Stimulated activated CD4-positive, alpha-beta T cell treated with anti-CD3 and anti-CD28 coated beads, Interleukin-4, amount 100 ng/mL, for 24 hours (primary cell): ENCODE measurements at places on chromosomes 5 and 9.

DNA sequence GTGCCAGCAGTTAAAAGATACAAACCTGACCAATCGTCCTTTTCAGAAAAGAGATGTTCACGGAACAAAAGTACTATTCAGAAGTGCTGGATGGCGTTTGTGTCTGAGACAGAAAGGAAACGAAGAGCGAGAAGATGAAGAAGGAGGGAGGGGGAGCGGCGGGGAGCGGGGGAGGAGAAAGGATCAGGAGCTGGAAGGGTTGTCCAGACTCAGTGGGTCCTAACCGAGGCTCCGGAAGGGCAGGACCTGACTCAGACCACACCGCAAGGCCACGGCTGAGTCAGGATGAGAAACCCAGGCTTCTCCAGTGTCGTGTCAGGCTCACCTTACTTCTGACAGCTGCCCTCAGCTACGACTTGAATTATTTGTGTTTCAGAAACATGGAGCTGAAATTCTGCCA is 46.2 kb downstream of the PAX5 start:
- DNase-seq = no peak

DNA sequence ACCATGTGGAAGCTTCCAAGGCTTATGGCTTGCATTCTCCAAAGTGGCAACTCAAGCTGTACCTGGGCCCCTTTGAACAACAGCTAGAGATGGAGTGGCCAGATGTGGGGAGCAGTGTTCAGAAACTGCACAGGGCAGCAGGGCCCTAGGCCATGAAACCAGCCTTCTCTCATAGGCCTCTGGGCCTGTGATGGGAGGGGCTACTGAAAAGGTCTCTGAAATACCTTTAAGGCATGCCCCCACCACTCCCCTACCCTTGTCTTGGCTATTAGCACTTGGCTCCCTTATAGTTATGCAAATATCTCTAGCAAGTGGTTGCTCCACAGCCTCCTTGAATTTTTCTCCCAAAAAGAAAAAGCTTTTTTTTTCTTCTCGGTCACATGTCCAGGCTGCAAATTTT is 1014.6 kb downstream of the DTWD2 start:
- no peak for DNase-seq

DNA sequence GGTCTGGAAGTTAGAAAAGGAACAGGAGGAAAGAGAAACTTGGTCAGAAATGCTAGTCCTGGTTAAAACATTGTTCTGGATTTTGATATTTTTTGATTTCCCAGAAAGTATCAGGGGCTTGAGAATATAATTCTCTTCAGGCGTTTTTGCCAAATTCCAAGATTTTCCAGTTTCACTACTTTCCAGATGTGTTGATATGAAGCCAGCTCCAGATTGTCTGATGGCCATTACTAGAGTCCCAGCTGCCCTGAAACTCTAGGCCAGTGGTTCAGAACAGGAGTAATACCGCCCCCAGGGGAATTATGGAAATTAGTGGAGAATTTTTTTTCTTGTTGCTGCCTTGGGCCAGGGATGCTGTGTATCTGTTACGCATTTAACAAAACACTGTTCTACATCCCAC is 88.6 kb downstream of the KCNN2 start:
- no peak for DNase-seq

DNA sequence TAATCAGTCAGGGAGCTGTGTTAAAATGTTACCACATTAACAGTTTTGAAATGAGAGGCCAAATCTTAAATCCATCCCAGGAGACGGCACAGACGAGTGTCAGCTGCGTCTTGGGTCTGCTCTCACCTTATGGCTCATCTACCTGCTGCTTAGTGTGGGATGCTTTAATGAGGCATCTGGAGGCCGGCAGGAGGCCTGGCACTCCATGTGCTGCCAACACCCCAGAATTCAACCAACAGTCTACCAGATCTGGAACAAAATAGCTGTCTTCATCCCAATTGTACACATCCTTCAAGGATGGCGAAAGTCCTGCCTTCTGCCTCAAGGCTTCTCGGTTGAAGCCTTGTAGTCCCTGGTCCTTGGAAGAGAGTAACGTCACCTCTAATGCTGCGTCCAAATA is 12.0 kb downstream of the PRKACG start:
- no peak for DNase-seq

DNA sequence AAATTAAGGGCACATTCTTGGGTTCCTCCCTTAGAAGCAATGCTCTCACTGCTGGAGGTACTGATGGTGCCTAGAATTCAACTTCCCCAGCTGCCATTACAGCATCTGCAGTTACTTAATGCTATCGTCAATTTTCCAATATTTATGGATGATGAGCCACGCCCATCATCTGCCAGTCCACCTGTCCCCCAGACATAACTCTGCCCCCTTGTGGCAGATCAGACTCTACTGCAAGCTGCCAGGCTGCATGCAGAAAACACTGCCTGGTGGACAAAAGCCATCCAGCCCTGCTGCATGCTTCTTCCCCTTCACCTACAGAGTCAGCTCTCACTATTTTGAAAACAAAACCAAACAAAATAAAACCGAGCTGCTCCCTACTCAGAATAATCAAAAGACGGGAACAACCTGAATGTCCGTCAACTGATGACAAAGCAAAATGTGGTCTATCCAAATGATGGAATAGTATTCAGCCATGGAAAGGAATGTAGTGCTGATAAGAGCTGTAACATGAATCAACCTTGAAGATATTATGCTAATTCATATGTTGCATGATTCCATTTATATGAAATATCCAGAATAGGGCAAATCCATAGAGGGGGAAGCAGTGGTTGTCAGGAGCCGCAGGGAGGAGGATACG is 66.4 kb downstream of the RETREG1 start:
- DNase-seq = peak; percentile 37

DNA sequence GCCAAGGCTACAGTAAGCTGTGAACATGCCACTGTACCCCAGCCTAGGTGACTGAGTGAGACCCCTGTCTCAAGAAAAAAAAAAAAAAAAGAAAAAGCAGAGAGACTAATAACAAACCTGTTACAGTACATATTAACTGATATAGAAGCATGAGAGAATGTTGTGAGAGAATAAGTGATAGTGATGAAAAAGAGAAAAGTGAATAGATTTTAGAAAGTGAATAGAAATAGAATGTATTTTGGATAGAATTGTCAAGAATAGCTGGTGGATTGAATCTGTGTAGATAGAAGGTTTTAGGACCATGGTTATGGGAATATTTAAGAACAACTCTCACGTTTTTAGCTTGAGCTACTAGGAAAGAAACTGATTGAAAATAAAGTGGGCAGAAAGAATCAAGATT is 135.8 kb downstream of the WDR70 start:
- DNase-seq = no peak

GRCh38 chr9:93256878-93257807 is 73.2 kb downstream of the WNK2 start:
- no peak for DNase-seq

DNA sequence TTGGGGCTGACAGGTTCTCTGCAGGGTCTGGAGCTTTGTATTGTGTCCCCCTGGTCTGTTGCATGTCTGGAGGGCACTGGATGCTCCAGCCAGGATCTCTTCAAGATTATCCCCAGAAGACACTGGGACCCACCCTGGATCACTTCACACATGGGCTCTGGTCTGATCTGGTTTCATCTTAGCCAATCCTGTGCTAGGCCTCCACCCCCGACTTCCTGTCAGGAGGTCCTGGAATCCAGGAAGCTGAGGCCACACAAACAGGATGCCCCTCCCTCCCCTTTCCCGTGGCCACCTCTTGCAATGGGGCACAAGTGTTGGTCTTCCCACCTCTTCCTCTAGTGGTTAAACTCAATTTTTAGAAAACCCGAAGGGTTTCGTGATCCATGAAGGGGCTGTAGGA is 242.6 kb upstream of the MVB12B start:
- DNase-seq = no peak
